Effector memory CD8-positive, alpha-beta T cell (primary cell): ENCODE measurements at places on chromosomes 3 and 15.

DNA sequence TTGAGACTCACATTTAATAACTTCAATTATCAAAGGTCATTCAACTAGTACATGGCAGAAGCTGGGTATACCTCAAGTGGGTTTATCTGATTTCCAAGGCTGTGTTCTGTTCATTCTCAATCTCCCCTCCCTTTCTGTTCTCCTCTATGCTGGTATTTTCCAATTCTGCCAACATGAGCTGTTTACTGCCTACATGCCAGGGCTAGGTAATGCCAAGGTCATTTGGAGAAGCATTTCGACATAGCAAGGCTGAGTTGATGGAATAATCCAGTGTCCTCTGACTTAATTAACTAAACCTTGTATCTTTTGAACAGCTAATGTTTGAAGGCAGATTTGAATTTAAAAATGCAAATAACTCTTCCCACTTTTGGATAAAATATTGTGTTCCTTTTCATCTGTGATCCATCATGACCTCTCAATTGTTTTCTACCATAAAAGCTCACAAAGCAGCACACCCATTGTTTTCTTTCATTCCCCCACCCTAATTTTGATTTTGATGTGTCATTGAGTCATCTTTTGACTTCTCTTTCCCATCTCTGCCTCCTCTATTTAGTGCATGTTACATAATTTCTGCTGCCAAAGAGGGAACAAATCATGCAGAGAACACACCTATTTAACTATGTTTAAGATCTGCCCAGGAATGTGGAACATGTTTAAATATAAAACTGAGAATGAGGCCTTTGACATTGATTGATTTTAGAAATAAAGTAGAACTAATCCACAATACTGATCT, 308.8 kb upstream of the NR2E3 start:
- no peak for DNase-seq

- no peak for DNase-seq
Observed at GRCh38 chr3:47433796-47434195, 41.9 kb downstream of the SCAP start.

GRCh38 chr3:24263069-24263668, 231.5 kb downstream of the THRB start:
- DNase-seq = no peak

GRCh38 chr15:96043591-96044171, 286.8 kb upstream of the NR2F2 start:
- no peak for DNase-seq

DNA sequence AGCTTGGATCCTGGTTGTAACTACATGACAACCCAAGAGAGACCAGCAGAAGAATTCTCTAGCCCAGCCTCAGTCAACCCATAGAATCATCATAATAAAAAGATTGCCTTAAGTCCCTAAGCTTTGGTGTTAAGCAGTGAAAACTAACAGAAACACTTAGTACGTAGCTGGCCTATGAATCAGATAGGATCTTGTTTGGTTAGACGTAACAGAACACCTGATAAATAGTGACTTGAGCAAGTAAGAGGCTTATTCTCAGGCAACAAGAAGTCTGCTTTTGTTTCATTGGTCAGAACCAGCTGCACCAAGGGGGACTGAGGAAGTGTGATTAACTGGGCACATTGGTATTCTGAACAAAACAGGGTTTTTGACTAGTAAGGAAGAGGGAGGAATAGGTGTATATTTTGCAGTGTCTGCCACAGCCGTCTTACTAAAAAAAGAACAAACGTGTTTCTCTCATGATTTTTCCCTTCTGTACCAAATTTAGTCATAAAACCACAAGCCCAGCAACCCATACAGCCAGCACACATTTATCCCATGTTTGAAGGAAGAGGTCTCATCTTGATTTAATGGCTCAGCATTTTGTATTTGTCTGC, 53.3 kb upstream of the GLCE start:
- DNase-seq = no peak

GRCh38 chr3:47443611-47443995, 32.1 kb downstream of the SCAP start:
- no peak for DNase-seq

GRCh38 chr3:146374146-146374545, 95.2 kb downstream of the PLSCR2 start:
- DNase-seq = no peak

GRCh38 chr3:72480366-72480765, 367.9 kb downstream of the SHQ1 start:
- DNase-seq = no peak

DNA sequence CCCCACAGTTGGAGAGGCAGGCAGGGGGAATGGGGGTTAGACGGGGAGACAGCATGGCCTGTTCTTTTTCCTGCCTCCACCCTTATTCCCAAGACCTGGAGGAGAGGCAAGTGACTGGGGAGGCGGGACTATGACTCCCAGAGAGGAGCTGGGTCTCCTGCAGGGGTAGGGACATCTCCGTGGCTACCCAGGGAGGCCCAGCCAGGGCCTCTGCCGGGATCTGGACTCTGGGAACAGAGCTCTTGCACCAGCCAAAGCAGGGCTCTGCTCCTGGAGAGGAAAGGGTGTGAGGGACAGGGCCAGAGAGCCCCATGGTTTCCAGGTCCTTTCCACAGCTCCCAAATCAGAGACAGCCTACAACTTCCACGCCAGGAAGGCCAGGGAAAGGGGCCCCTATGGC, 22.8 kb downstream of the CFAP100 start:
- DNase-seq = no peak

GRCh38 chr3:8239718-8240695, 261.6 kb upstream of the LMCD1 start:
- no peak for DNase-seq

DNA sequence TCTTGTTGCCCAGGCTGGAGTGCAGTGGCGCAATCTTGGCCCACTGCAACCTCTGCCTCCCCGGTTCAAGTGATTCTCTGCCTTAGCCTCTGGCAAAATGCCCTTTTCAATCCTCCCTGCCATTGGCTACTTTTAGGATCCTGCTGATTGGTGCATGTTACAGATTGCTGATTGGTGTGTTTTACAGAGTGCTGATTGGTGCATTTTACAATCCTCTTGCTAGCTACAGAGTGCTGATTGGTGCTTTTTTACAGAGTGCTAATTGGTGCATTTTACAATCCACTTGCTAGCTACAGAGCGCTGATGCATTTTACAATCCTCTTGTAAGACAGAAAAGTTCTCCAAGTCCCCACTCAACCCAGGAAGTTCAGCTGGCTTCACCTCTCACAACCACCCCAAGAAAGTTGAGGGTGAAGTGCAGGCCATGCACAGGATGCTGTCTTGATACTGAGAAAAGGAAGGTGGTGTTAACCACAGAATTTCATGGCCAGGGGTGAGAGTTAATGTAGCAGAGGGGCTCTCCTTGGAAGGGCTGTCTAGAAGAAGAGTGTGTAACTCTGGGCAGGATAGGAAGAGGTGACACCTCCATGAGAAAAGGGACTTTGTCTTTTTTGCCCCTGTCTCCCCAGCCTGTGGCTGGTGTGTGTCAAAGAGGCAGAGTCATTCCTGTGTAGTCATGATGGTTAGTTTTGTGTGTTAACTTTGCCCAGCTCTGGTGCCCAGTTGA, 145.9 kb downstream of the APBA2 start:
- DNase-seq = no peak

- no peak for DNase-seq
Observed at GRCh38 chr3:38455639-38456430, 2.1 kb downstream of the ACVR2B start.

DNA sequence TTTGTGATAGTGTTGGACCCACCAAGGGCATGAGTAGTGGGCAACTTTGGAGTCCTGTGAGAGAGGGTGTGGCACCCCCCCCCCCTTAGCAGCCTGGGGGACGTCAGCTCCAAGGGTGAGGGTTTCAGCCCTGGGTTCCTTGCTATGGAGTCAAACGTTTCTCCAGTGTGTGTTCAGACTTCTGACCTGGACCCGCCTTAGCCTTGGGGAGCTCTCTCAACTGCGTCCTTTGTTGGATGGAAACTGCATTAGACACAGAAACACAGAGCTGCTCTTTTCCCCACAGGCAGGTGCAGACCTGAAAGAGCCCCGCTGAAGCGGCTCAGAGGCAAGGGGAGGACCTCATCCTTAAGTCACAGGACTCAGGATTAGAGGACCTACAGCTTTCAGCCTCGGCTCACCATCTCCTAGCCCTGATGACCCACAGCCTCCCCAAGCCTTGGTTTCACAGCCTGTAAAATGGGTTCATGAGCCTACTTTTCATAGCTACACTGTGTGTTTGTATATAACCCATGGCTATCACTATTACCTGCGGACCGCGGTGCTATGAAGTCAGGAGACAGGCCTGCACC, 19.9 kb downstream of the ZNF710 start:
- no peak for DNase-seq

DNA sequence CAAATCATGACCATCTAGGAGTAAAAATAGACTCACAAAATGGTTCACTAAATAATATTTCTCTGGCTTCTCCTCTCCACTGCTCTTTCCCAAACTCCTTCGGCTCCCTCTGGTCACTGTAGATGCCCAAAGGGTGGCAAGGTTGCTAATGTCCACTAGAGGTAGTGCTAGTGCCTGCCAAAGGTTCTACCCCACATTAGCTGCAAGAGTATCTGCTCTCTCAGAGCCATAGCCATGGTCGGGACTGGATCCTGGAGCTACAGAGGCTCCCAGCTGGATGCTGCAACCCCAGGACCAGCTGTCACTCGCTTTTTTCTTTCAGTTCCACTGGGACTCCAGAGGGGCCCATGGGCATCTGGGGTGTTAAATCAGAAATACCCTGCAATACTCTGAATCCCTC, 8.5 kb downstream of the HTR3D start:
- no peak for DNase-seq

DNA sequence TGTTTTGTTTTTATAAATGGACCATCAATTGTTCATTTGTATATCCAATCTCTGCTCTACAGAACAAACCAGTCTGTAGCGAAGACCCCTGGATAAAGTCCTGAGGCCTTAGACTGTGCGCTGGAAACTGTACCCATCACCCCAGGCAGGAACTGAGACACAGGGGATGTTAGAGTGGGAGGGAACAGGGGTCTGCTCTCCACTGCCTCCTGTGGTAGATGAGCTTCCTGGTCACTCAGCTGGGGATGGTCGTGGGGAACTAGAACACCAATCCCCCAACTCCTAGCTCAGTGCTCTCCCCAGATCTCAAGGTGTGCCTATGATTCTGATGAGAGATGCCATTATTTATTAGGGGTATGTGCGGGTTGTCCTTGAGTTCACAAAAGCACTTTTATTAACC, 340.2 kb upstream of the IGF1R start:
- DNase-seq = no peak

DNA sequence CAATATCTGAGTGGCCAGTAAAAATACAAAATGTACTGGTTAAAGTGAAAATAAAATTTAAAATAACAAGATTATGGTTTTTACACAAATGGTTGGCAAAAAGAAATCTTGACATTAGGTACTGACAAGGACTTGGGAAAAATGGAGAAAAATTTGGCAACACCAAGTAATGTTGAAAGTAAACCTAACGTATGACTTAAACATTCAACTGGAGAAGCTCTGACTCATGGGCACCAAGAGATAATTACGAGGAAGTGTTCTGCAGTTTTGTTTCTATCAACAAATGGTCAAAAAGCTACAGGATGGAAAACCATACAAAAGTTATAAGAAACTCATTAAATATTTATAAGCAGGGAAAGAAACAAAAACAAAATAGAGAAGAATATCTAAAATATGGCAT, 177.7 kb downstream of the ZNF385D start:
- no peak for DNase-seq

- no peak for DNase-seq
Observed at GRCh38 chr3:194273743-194274310, 77.3 kb downstream of the CPN2 start.
